GM13976 (cell line): ENCODE measurements at places on chromosomes 3 and 15.

DNA sequence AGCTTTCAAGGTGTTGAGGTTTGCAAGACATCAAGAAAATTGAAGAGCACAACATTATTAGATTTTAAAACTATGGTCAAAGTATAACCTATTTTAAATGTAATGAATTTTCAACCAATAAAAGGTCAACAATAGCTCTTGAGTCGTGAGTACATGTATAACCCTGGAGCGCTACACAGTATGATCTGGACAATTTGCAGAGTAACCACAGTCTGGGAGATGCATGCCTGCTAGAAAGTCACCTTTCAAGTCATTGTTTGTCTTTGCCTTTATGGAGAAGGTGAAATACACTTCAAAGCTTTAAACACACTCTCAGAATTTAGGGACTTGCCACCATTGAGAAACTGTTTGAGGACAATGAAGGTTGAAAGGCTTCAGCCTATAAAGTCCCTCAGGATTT is 112.6 kb upstream of the ALCAM start:
- no peak for DNase-seq

DNA sequence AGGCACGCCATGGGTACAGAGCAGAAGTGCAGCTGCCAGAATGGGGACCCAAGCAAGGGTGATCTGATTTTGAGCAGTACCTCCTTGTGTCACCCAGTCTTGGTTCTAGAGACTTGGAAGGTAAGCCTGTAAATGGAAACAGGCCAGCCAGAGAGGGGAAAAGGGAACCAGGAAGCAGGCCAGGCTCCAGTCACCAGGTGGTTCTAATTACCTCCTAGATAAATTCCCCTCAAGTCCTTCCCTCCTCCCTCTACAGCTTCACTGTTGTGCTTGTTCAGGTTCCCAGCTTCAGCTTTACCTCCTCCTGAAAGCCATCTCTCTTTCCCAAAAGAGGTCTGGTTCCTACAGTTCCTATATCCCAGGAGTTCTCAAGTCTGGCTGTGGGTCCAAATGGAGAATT is 58.8 kb upstream of the SLC7A14 start:
- DNase-seq, result no peak

DNA sequence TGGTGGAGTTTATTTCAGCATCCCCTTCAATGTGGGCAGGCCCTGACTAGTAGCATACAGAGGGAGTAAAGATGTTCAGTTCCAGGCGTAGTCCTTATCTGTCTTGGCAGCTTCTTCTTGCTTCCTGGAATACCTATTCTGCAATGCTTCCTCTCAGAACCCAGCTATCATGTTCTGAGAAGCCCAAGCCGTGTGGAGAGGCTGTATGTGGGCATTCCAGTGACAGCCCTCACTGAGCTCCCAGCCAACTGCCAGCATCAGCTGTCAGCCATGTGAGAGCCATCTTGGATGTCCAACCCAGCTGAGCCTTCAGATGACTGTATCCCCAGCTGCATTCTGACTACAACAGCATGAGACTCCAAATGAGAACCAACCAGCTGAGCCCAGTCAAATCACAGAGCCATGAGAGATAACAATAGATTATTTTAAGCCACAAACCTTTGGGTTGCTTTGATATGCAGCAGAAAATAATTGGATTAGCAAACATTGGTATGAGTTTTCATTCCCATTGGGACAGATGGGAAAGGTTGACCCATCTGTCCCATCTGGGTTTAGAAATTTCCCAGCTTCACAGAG is 8.4 kb upstream of the CMTM7 start:
- no peak for DNase-seq

DNA sequence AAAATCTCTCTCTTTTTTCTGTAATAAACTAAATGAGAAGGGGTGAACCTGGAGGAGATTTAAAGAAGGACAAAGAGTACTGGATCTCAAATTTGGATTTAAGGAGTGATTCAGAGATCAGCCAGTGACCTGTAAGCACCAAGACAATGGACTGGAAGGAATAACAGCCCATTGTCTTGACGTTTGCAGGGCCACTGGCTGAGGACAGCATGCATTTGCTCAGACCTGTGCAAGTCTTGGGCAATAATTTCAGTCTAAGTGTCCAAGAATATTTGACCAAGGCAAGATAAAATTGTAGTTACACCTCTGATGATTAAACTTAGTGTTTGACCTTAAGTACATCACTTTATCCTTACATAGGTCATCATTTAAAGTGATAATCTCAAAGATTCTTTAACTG is 55.8 kb upstream of the OSTN start:
- no peak for DNase-seq

DNA sequence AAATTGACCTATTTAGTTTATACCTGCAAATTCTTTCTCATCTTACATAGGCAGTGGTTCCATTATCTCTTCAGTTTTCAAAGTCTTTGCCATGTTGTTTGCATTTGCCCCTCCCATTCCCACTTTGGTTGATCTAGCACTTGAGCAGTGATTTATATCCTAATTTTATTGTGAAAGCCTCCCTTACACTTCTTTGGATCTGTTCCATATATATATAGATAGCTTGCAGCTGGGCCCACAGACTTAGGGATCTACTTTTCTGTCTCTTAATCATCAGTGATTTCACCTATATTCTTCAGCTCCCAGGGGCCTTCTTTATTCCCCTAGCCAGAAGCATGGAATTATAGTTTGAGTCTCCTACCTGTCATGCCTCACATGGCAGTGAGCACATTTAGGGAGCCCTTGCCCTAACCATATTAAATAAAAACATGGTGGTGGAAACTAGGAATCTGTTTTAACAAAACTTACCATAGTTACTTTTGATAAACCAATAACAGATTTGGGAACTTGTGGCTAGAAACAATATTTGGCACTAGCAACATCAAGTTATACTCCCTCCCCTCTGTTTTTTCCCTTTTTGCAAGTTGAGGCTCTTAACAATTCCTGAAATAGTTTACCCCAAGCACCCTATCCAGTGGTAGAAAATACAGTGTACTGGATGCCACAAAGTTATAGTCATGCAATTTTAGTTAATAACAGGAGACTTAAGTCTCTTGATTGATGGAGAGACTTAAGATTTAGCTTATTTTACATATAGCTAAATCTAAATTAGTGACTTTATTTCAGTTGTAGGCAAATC is 41.7 kb downstream of the ARIH1 start:
- no peak for DNase-seq
